CD4-positive, alpha-beta T cell treated with Interleukin-6 at 100 ng/mL for 8 hours (primary cell): ENCODE measurements at places on chromosomes 11 and 22.

GRCh38 chr11:119525180-119525866 lies 102.4 kb upstream of the THY1 start:
- DNase-seq: no peak

DNA sequence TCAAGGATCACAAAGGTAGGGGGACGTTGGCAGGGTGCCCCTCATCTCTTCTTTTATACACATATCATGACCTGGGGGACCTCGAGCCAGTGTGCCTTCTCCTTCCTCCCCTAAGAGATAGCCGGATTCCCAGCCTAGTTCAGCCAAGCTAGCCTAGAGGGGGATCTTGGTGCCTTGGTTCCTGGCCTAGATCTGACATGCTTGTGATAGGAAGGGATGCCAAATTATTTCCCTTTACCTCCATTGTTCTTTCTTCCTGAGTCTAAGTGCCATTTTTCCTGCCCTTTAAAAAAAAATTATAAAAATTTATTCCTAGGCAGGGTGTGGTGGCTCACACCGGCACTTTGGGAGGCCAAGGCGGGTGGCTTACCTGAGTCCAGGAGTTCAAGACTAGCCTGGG lies 7.0 kb upstream of the HINFP start:
- no peak for DNase-seq

DNA sequence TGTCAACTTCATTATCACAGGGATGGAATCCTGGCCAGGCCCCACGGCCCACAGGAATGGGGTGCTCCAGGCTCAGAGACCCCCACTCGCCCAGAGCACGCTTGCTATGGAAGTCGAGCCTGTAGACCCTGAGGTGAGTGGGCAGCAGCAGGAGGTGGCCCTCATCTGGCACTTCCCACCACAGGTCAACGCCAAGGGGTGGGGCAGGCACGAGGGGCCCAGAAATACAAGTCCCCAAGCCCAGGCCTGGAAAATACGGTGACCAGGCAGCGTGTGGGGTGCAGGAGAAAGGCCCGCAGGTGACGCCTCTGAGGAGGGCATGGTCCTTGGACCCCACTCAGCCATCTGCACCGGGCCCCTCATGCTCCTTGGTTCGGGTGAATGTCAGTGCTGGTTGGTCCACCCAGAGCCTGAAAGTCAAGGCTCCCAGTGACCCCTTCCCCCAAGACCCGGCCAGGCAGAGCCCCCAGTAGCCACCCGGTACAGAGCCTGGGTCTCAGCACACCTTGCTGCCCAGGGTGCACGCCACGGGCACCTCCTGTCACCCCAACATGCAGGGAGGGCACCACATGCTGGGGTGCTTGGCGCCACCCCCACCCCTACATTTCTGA lies 2.4 kb downstream of the MOB2 start:
- no peak for DNase-seq

GRCh38 chr11:44634401-44635281 lies 69.2 kb downstream of the CD82 start:
- DNase-seq: no peak

DNA sequence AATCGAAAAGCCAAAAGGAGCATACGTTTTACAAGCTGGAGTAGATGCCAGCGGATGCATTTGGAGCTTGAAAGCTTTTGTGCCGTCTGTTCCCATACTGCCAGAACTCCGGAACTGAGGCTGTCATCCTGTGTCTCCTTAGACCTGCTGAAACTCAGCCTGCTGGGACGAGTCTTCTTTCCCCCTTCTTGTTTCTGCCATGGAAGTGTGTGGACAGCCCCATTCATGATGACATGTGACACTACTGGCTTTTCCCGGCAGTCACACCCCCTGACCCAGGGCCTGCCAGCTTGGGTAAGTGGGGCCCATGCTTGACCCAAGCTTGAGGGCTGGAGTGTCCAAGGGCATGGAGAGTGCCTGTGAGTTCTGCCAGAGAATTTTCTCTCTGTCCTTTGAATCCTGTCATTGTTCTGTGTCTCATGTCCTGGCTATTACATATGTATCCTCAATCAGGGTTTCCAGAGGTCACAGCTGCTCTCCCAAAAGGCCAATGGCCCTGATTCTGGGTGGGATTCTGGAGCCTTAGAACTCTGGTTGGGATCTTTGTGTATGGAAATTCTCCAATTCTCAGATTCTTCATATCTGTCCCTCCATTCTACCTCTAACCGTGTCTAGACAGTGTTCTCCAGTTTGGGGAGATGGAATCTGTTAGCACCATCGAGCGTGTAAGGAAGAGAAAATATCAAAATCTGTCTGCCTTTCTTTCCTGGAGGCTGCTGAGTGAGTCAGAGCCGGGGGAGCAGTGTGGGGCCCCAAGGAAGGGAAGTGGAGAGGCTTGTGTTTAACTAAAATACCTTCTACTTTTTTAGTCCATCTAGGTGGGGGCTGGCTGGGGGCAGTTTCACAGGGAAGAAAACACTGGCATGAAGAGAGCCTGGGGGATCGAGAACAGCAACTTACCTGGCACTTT lies 73.2 kb downstream of the KIAA1671 start:
- DNase-seq: no peak

DNA sequence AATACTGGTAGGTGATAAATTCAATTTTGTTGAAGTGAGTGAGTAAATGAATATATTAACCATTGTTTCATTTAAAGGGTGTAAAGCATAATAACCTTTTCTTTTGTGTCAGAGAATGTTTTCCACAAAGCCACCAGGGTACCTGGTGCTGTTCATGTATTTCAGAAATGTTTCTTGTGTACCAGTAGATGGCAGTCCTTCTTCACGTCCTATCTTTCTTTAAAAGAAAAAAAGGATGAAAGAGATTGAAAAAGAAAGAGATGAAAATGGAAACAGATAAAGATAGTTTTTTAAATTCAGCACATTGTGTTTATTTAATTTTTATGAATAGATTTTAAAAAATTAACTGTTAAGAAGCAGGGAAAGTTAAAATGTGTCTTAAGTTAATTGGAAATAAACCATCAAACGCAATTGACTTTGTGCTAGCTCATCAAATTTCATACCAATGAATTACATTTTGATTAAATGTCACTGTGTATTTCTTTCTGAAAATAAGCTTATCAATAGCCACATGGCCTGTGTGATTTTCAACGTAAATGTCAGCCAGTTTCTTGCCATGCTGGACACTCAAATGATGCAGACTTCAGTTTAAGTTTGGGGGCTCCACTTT lies 65.5 kb upstream of the CHORDC1 start:
- no peak for DNase-seq

GRCh38 chr11:118740892-118741291 lies 50.1 kb downstream of the DDX6 start:
- no peak for DNase-seq

- no peak for DNase-seq
These were observed 64.5 kb upstream of the CRTAM start for GRCh38 chr11:122773781-122774266.

- DNase-seq: no peak
These were observed 13.1 kb downstream of the APOL2 start for GRCh38 chr22:36226189-36226588.

- no peak for DNase-seq
These were observed 57.4 kb downstream of the JAM3 start for GRCh38 chr11:134126217-134126822.

DNA sequence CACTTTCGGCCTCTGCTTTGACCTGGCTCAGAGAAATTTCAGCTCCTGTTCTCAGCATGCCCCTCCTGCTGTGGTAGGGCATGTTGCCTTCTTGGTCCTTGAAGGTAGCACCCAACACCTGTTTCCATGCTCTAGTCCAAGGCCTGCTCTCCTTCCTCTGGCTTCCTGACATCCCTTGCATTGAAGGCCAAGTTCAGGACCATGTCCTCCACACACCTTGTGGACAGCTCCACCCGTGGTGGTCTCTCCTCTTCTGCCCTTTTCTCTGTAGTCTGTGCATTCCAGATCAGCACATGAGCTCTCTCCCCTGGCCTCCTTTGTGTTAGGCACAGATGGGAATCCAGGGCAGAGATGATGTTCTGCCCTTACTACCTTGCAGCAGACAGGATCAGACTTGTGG lies 225.3 kb downstream of the ADAMTS15 start:
- no peak for DNase-seq

DNA sequence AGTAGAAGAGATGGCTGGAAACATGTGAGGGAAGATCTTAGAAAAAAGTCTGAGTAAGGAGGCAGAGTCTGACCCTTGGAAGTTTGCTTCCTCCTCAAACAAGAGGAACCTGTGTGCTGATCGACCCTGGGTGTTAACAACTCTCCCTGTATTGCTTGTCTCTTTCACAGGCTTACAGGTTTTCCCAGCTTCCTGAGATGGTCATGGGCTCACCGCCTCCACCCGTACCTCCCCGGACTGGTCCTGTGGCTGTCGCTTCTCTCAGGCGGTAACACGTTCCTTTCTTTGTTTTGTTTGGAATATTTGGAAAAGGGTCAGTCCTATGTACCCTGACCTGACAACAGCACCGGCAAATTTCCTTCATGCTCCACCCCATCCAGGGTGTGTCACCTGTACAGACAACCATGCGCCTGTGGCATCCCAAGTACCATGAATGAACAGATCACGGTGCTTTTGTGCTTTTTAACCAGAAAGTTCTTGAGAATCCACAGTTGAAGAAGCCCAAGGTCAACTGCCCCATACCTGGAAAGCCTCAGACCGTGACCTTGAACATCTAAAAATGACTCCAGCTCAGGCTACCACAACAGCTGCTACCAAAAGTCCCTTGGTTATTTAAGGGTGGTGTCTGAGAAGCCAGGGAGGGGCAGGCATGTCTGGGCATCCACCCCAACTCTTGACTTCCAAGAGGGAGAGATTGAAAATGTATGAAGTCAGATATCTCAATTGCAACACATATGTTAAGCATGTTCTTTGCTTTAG lies 44.6 kb downstream of the C11orf91 start:
- no peak for DNase-seq

DNA sequence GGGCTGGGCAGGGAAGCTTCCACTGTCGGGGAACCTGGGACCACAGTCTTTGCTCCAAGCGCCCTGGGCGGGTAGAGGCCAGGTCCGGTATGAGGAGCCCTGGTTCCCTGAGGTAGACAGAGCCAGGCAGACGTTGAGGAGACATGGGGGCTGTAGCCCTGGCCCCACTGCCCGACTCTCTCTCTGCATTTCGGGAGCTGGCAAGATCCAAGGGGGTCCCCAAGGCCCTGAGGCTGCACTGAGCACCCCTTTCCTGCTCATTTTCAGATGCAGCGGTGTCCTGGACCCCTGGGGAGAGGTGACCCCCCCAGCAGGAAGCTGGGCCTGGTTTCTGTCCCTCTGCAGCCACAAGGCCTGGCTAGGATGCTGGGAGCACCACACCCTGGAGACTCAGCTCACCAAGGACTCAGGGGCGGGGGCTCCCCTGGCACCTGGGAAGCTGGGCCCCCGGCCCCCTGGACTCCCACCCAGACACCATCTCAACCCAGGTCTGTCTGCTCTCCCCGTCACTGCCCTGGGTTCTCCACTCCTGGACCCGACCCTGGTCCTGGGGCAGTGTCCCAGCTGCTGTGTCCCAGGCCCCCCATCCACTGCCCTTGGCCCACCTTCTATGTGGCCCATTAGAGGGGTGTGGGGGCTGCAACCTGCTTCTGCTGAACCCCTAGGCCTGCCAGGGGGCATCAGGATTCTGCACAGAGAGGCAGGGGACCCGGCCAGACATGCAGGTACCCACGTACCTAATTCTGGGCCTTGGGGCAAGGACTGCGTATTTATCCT lies 15.0 kb upstream of the MUC6 start:
- DNase-seq: no peak
